ENCODE measurements at places on chromosomes 7 and 10. TPM values are rescaled to one million over a fixed set of nuclear protein-coding genes. Genes with fewer than 3 reads are reported as not detected.

Gene CCL24
- total RNA-seq = not detected

Gene CFAP70
- 10.4 TPM for total RNA-seq

- H3K4me1 ChIP-seq = no peaks in the 10 kb centered on the region
- no peaks in the 10 kb centered on the region for H3K27me3 ChIP-seq
- no peak overlapping the region for H3K4me3 ChIP-seq
- no peak for DNase-seq
These were observed 46.8 kb downstream of the PDE1C start for GRCh38 chr7:32023376-32023775.

- no peaks in the 10 kb centered on the region for H3K27me3 ChIP-seq
- no peaks in the 10 kb centered on the region for H3K4me1 ChIP-seq
- no peak overlapping the region for H3K4me3 ChIP-seq
- no peaks in the 10 kb centered on the region for H3K36me3 ChIP-seq
These were observed 9.1 kb downstream of the MDFIC start for GRCh38 chr7:114930829-114931655.

GRCh38 chr7:105911961-105912575 is 35.7 kb upstream of the ATXN7L1 start:
- H3K27ac ChIP-seq = no peak overlapping the region
- no peak overlapping the region for H3K4me3 ChIP-seq
- no peak for DNase-seq
- H3K4me1 ChIP-seq = no peaks in the 10 kb centered on the region
- no peaks in the 10 kb centered on the region for H3K27me3 ChIP-seq
- H3K36me3 ChIP-seq = no peaks in the 10 kb centered on the region

GRCh38 chr7:77415476-77415822 is 700 bp downstream of the GSAP start:
- H3K27me3 ChIP-seq = no peaks in the 10 kb centered on the region
- peak overlapping the region; percentile 93 for H3K27ac ChIP-seq
- H3K36me3 ChIP-seq = no peaks in the 10 kb centered on the region
- no peak for DNase-seq

DNA sequence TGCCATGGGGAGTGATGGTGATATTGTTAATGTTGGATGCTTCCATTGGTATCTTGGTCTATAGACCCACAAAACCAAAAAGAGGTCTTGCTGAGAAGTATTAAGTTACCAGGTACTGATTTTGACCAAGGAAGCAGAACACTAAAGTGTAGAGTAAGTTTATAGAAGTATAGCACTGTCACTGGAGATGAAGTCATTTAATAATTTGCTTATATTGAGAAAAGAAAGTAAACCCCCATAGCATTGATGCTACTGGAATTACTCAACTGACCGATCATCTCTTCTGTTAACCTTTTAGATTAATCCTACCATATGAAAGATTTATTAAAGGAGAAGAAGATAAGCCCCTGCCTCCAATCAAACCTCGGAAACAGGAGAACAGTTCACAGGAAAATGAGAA is 183.2 kb downstream of the RTKN2 start:
- H3K4me1 ChIP-seq = peaks cover 31% of the 10 kb centered on the region
- no peak for DNase-seq
- H3K27me3 ChIP-seq = no peaks in the 10 kb centered on the region
- H3K27ac ChIP-seq = peak overlapping the region; percentile 22
- H3K36me3 ChIP-seq = no peaks in the 10 kb centered on the region

DNA sequence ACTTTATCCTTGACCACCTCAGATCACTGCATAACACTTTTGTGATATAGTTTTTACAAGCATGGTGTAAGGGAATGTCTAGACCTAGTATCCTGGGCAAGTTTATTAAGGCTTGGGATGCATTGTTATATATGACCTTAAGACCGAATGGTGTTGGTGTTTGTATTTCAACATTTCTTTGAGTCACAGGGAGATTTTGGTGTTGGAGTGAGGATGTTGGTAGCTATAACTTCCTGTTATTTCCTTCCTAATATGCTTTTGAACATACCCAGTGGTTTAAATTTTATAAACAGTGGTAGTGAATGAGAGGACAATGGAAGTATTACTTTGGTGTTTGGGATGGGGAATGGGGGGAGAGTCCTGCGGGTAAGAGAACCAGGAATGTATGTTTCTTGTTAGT is 2.6 kb downstream of the EXOC4 start:
- no peaks in the 10 kb centered on the region for H3K27me3 ChIP-seq
- H3K4me1 ChIP-seq = no peaks in the 10 kb centered on the region
- DNase-seq = no peak
- no peak overlapping the region for H3K4me3 ChIP-seq
- H3K36me3 ChIP-seq = no peaks in the 10 kb centered on the region

- no peak overlapping the region for H3K27ac ChIP-seq
- H3K4me3 ChIP-seq = no peak overlapping the region
- H3K4me1 ChIP-seq = no peaks in the 10 kb centered on the region
- H3K27me3 ChIP-seq = no peaks in the 10 kb centered on the region
- no peaks in the 10 kb centered on the region for H3K36me3 ChIP-seq
- DNase-seq = no peak
These were observed 15.5 kb upstream of the JAZF1 start for GRCh38 chr7:28195910-28196620.
